Activated naive CD4-positive, alpha-beta T cell treated with anti-CD3 and anti-CD28 coated beads, Interleukin-2, amount 50 U/mL, for 16 hours (primary cell): ENCODE measurements at places on chromosomes 4 and X.

GRCh38 chrX:67601771-67602170 is 58.0 kb downstream of the AR start:
- no peak for DNase-seq

- no peak for DNase-seq
These were observed 115.8 kb upstream of the INPP4B start for GRCh38 chr4:142961866-142962265.

DNA sequence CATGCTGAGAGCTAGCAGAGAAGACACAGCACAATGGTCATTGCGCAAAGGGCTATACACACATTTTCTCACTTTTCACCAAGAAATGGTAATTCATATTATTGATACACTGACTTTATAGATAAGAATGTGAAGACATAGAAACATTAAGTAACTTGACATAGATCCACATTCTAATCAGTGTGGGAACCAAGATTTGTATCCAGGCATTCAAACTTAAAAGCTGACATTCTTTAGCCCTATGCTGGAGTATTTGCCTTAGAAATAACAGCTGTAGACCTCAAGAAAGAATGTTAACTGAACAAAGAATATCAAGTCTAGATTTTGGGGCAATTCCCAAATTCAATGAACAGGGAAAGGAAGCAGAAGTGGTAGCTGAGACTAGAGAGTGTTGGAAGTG is 384.8 kb downstream of the IL15 start:
- no peak for DNase-seq

GRCh38 chrX:44173219-44173618 is 170.3 kb downstream of the EFHC2 start:
- no peak for DNase-seq

DNA sequence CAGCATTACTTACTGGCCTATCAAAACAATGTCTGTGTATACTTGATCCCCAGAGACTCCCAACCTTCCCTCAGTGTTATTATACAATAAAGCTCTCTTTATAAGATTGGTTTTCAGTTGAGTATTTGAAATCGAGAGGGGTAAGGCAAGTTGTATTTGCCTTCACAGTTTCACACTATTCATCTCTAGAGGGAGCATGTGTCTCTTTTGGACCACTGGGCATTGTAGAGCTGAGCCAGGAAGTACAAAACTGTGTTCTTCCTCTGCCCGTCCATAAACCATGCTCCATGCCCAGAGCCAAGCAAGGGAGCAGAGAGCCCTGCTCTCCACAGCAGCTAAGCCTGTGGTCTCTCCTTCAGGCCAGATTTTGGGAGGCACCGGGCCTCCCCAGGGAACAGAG is 61.5 kb upstream of the HHIP start:
- DNase-seq = no peak

GRCh38 chr4:129346734-129347133 is 250.8 kb downstream of the C4orf33 start:
- no peak for DNase-seq

- DNase-seq = no peak
These were observed 1.7 kb downstream of the DOCK11 start for GRCh38 chrX:118497180-118497818.

- DNase-seq = no peak
These were observed 12.2 kb downstream of the TENT5D start for GRCh38 chrX:80432441-80432840.

GRCh38 chr4:174864031-174864430 is 35.0 kb upstream of the GLRA3 start:
- no peak for DNase-seq

DNA sequence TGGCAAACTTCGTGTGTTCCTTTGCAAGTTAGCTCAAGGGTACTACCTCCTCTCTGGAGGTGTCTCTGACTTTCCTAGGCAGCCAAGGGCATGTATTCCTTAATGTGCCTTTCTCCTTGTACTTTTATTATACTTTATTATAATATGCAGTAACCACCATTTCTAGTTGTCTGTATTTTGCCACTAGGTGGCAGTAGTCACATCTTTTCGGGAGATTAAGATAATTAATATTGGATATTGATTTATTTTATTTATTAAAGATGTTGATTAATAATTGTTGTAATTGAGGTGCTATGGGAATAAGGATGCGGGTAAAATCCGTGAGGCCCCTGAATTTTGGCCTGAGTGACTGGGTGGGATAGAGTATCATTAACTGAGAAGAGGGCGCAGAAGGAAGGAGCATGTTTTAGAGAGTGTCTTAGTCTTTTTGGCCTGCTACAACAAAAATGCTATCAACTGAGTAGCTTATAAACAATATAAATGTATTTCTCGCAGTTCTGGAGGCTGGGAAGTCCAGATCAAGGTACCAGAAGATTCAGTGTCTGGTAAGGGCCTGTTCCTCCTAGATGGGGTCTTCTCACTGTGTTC is 153.3 kb downstream of the TMEM164 start:
- DNase-seq = no peak

DNA sequence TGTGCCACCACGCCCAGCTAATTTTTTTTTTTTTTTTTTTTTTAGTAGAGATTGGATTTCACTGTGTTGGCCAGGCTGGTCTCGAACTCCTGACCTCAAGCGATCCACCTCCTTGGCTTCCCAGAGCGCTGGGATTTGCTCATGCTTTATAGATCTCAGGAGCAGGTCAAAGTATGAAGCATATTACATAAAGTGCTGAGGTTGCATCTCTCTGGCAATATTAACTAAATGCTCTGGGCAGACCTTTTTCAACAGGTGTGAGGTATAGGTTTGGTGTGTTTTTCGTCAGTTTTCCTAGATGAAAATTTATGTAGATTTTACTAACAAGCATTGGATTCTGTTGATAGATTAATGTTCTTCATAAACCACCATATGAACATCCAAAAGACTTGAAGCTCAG is 19.3 kb upstream of the GCNA start:
- no peak for DNase-seq

DNA sequence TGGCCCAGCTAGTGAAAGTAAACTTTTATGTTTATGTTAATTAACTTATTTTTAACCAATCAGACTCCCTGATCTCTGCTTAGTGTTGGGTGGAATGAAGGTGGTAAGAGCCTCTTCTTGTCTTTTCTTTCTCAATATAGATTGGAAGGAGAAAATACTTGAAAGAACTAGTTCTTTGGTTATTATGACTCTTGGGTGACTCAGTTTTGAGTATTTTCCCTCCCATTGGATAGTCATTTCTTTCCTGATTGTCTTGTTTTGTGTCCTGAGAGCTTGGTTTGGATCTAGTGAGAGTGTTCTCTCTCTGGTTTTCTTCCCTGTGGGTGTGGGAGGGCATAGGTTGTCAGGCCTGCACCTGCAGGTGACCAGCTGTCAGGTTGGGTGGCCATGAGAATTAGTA is 172.0 kb upstream of the GLRA2 start:
- DNase-seq = no peak

DNA sequence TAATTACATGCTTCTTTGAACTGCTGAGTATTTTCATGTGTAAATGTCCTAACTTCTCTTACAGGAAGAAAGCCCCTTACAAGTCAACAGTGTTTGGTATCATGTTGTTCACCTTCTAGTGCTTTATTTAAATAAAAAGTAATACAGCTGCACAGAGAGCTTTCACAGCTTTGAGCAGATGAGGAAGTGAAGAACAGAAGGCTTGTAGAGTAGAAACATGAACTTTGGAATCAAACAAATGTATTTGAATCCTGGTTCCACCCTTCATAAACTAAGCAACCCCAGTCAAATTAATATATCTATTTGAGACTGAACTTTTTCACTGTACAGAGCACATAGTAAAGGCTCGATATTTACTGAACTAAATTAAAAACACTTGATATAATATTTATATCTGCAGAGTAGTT is 120.5 kb downstream of the CAMK2D start:
- no peak for DNase-seq
